ENCODE measurements at places on chromosomes 13 and 19.

DNA sequence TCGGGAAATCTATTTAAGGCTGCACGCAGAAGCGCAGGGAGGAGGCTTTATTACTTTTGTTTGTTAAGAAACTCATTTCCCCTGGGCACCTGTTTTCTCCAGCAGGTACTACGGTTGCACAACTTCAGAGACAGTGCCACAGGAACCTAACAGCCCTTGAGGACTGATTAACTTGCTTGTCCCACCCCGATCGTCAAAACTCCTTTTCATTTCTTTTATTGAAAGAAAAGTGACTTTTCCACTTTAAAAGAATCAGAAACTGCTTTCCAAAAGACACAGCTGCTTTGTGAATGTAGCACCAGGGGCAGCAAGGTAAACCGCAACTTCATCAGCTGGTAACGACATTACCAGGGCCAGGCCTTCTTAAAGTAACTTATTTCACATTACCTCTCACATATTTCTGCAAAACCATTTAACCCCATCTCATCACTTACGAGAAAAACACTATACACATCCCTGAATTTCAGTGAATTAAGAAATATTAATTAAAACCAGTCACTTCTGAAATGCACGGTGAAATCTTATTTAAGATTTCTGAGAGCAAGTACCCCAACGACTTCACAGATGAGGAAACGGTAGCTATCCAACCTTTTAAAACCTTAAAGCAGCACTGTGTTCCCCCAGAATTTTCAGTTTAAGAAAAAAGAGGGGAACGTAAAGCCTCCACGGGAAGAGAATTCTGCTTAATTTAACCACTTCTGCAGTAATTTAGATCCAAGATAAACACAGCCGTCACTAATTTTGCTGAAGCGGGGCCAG lies 1.4 kb downstream of the ANKRD10 start:
- no peak for DNase-seq

DNA sequence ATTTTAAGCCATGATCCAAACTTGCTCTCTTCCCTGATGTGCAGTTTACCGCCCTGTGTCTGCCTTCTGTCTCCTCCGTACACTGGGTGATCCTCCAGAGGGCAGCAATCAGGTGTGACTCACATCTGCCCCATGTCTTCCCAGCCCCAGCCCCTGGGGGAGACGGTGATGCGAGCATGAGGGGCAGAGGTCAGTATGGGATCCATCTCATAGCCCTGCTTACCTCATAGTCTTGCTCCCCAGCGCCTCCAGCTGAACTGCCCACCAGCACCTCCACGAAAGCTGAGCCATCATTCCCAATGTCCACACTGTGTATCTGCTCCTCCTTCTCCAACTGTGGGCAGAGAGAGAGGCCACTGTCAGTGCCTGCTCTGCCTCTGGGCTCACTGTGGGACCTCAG lies 14.6 kb downstream of the XRCC1 start:
- peak; percentile 65 for DNase-seq

- no peak for DNase-seq
Observed at GRCh38 chr13:51426982-51427381, 25.9 kb downstream of the INTS6 start.

- no peak for DNase-seq
Observed at GRCh38 chr13:20045950-20046548, 87.5 kb downstream of the ZMYM2 start.

- DNase-seq: no peak
Observed at GRCh38 chr13:89923736-89924135, 1423.8 kb upstream of the MIR17HG start.

DNA sequence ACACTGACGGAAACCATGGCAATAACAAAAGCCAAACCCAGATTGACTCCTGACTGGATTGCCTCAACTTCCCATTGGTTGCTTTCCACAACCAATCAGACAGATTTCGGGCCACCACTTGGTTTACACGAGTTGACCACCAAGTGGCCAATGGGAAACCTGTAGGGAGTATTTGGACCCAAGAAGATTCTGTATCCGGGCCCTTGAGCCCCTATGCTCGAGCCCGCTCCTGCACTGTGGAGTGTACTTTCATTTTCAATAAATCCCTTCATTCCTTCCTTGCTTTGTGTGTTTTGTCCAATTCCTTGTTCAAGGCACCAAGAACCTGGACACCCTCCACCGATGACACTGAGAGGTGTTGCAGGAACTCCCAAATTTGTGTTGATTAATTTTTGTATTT lies 24.1 kb upstream of the URI1 start:
- no peak for DNase-seq

DNA sequence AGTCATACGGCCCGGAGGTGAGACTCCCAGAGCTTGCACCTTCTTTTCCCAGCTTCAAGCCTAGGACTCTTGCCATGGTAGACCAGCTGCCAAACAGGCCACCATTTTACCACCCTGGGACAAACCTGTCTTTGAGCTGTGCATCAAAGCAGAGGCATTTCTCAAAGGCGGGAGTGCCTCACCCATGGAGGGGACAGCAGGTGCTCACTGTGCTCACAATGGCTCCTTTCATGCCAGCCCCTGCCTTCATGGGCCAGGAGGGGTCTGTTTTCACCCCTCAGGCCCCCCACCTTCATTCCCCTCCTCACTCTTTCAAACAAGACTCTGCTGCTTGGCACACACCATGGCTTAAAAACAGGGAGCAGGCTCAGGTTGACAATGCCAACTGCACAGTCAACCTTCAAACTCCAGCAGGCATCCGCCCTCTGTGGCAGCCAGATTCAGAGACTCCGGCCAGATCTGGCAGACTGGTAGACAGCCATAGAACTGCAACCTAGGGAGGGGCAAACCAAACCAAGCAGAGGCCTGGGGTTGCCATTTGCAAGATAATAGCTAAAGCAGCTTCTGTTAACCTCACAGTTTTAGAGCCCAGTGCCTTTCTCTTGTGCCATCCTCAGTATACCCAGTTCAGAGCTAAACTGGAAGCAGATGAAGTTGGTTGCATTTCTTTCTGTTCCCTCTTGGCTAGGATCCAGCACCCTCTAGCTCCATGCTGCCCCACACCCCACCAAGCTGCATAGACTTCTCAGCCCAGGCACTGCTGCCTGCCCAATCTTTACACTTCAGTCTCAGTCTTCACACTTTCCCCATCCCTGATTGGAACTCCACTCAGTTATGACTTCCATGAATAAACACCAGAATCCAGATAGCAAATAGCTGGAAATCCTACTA lies 93.9 kb upstream of the SPATA13 start:
- DNase-seq: peak; percentile 37

GRCh38 chr13:80265348-80265747 lies 75.6 kb downstream of the SPRY2 start:
- DNase-seq: no peak

GRCh38 chr19:48152551-48152950 lies 17.6 kb downstream of the LIG1 start:
- peak; percentile 67 for DNase-seq

- peak; percentile 64 for DNase-seq
Observed at GRCh38 chr13:33642374-33643065, 175.4 kb upstream of the RFC3 start.

DNA sequence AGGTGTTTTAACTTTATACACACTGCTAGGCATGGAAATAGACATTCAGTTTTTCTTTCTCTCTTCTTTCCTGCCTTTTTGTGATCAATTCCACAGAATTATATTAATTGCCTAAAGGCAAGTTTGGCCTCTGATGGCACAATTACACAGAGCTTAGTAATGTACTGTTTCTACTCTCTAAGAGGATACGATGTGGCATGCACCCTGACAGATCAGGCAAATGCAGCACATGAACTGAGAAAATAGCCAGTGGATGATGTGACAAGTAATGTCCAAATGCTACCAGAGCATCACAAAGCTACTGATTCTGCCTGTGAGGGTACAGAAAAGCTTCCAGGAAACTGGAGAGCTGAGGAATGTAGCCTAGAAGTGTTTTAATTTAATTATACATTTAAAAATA lies 233.8 kb upstream of the PRR20A start:
- DNase-seq: no peak

DNA sequence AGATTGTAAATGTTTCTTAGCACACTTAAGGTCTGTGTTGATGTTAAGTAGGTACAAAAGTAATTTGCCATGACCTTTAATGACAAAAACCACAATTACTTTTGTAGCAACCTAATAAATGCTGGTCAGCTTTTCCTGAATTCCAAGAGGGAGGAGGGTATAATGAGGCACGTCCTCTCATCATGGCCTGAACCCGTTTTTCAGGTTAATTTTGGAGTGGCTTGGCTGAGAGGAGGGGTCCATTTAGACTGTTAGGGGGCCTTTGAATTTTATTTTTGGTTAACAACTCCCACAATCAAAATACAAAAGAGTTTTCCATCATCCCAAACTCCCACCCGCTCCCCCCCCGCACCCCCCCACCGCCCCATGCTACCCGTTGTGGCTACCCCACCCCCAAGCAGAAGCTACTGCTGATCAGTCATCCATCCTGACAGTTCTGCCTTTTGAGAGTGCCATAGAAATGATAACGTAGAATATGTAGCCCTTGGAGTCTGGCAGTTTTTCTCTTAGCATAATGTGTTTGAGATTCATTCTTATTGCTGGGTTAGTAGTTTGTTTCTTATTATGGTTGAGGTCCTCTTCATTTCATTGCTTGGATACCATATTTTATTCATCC lies 14.4 kb upstream of the PLEKHF1 start:
- DNase-seq: no peak

DNA sequence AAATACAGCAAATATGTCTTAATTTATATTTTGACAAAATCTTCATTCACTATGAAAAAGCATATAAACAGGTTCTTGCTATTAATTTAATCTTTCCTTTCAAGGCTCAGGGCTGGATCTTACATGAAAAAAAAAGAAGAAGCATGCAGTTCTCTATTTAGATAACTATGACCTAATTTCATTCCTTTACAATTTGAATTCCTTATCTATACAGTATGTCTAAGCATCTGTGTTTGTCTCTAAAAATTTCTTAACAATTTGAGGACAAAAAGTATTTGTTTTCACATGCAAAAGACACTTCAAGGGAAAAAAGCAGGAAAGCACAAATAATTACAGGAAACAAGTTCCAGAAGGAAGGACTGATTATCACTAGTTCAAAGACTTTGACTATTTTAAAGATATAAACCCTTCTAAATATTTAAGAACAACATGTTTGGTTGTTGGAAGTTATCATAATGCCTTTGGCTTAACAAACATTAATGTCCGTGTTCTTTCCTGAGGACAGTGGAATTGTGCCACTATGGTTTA lies 157.5 kb downstream of the TBC1D4 start:
- no peak for DNase-seq

GRCh38 chr13:20073775-20074174 lies 87.1 kb downstream of the GJA3 start:
- DNase-seq: no peak

- no peak for DNase-seq
Observed at GRCh38 chr19:7252364-7252763, 41.9 kb downstream of the INSR start.

DNA sequence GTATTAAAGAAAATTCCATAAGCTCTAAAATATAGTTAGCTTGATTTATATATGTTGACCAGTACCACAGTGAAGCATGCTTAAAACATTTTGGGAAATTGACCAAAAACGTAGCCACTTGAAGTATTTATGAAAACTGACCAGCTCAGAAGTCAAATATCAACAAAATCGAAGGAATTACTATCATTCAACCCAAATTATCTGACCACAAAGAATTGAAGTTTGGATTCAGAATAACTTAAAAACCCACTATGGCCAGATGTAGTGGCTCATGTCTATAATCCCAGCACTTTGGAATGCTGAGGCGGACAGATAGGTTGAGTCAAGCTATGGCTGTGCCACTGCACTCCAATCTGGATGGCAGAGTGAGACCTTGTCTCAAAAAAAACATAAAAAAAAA lies 31.9 kb downstream of the GPALPP1 start:
- no peak for DNase-seq

DNA sequence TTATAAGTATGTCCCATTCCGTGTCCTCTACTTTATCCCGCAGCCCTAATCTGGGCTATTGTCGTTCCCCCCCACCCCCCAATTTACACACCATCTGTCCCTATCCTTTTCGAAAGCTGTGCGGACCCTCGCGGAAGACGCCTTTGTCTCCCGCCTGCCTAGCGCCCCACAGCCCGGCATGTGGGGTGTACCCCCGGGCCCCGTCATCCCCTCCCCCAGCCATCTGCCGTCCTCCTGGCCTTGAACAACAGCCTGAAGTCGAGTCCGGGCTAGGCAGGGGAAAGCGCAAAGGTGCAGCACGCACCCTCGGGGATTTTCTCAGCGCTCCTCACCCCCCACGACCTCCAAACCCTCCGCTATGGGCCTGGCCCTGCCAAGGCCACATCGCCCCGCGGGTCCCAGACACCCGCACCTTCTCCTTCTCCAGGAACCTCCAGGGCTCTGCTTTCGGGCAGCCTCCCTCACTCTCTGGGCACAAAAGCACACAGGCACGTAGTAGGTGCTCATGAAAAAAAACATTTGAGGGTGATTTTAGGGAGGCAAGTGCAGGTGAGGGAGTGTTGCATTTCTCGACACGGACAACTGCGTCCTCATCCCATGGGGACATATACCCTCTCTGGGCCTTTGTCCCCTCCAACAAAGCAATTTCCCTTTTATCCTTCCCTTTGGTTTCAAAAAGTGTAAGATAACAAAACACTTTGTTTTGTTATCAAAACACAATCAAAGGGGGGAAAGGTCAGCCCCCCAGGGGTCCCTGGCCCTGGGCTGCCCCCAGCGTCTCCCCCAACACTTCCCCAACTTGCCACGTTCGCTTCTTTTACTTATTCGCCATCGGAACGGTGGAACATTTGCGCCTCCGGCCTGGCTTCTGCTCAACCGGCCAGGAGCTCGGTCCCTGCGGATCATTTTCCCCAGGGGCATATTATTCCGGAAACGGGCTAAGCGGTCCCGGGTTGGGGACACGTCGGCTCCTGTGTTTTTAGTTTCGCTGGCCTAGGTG lies 16.4 kb downstream of the CCDC124 start:
- no peak for DNase-seq

GRCh38 chr19:6739883-6740588 lies 556 bp downstream of the TRIP10 start:
- DNase-seq: peak; percentile 74

DNA sequence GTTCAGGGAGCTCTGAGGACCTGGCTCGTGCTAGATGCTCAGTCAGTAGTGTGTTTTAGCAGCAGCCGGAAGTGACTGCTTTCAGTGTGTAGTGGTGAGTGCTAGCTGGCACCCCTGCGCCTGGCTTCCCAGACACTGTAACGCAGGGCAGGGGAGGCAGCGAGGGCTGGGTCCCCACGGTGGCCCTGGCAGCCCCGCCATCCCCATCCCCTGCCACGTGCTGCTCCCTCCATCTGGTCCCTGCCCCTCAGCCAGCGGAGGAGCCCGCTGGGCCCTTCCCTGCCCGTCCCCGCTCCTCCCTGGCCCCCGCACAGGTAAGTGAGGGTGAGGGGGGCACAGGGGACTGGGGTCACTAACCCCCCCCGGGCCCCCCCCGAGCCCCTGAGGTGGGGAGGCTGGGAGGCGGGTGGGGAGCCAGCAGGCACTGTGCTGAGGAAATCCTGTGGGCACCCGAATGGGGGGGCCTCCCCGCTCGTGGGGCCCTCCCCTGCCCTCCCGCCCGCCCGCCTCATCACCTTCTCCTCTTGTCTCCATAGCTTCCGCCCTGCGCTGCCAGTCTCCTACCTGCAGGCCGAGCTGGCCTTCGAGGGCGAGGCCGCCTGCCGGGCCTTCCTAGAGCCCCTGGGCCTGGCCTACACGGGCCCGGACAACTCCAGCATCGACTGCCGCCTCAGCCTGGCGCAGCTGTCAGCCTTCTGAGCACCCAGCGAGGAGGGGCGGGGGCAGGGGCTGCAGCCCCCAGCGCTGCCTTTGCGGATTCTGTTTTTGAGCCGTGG lies 3.2 kb downstream of the LENG9 start:
- no peak for DNase-seq

Data from islet precursor cell (in vitro differentiated cells).